ENCODE measurements at places on chromosomes 11 and 22.

- DNase-seq = no peak
Measured at GRCh38 chr11:102430158-102430836, 22.3 kb downstream of the TMEM123 start.

GRCh38 chr22:30413745-30414524 lies 11.6 kb upstream of the MTFP1 start:
- DNase-seq = no peak

DNA sequence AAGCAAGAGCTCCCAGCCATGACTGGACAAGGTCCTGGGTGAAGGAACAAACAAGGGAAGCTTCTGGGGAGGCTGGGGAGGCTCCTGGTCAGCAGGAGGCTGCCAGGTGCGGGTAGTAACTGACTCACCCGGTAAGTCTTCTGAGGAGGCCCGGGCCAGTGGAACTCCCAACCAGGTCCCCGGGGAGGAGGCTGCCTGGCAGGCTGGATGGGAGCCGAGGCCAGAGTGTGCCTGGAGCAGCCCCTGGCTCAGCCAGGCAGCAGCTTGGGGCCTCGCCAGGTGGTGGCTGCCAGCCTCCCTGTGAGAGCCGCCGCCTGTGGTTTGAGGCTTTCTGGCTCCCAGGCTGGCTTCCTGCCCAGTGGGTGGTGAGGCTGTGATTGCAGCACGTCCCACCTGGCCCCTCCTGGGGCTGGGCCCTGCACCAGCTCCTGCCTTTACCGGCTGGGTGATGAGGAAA lies 46.2 kb downstream of the IGF2 start:
- no peak for DNase-seq

GRCh38 chr11:103870821-103871309 lies 165.6 kb upstream of the DDI1 start:
- no peak for DNase-seq

- no peak for DNase-seq
Measured at GRCh38 chr22:32693102-32693501, 108.4 kb upstream of the TIMP3 start.

- DNase-seq = no peak
Measured at GRCh38 chr11:86596861-86597586, 75.4 kb downstream of the ME3 start.

- DNase-seq = no peak
Measured at GRCh38 chr11:19924716-19925115, 212.1 kb downstream of the NAV2 start.

GRCh38 chr11:73177380-73177777 lies 35.3 kb upstream of the FCHSD2 start:
- DNase-seq = no peak

GRCh38 chr11:70826541-70827335 lies 425.6 kb downstream of the SHANK2 start:
- DNase-seq = no peak

DNA sequence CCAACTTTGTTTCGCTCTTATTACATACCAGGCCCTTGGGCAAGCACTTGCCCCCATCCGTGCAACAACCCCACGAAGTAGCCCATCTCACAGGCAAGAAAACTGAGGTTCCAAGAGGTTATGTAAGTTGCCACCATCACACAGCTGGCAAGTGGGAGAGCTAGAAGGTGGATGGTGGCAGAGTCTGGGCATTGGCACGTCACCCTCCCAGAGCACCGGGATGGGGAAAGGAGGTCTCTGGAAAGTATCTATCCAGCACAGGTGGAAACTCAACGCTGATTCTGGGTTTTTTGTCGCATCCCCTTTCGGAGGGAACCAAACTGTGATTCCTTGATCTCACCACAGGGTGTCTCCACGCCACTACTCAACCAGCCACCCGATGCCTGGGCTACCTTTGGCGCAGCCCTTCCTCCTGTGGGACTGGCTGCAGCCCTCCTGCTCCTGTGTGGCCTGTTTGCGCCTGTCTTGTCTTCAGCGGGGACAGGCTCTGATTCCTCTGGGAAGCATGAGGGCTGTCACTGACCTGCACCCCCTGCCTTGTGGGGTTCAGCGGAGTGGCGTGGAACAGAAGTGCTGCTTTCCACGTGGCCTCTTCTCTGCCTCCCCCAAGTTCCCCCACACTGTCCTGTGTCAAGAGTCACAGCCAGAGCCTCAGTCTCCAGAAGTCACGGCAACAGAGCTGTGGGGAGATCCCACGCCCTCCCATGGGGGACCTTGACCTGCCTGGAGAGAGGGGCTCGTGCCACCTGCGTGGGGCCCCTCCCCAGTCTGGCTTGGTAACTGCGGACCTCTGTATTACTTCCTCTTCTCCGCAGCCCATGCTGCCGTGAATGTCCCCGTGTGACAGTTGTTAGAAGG lies 34.4 kb upstream of the TRIM29 start:
- DNase-seq = peak; percentile 84

DNA sequence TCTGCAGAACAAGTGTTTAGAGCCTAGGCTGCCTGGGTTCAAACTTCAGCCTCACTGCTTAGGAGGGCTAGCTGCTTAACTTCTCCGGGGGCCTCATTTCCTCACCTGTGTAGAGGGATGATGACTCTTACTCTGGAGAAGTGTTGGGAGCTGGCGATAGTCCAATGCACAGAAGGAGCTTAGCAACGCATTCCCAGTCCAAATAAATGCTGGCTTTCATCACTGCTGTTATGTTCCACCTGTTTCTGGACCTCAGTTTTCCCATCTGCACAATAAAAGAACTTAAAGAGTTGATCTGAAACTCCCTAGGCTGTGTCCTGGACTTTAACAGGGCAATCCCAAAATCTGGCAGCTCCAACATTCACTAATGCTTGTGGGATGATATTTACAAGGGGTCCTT lies 337.8 kb downstream of the MIAT start:
- no peak for DNase-seq

GRCh38 chr11:11841116-11841722 lies 553 bp upstream of the USP47 start:
- peak; percentile 47 for DNase-seq

DNA sequence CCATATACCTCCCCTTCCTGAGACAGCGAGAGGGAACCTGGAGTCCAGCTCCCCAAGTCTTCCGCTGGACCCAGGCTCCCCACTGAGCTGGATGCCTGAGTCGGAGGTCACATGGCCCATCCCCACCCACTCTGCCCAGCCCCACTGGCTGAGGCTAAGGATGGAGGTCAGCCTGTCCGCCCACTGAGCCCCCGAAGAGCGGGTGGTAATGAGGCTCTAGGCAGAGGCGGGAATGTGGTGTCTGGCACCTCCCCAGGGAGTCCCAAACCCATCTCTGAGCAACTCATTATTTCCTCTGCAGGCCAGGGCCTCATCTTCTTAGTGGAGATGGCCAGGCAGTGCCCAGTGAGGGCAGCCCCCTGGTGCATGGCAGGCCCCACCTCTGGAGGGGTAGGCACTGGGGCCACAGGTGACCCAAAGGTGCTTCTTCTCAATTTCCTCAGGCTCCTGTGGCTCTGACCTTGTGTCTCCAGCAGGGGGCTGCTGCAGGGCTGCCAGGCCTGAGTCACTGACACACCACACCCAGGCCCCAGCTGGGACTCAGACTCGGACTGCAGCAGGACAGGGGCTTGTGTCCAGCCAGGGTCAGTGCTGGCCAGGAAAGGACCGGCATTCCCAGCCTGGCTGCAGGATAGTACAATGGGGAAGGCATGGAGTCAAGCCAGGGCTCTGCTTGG lies 10.2 kb upstream of the PDE2A start:
- peak; percentile 93 for DNase-seq

DNA sequence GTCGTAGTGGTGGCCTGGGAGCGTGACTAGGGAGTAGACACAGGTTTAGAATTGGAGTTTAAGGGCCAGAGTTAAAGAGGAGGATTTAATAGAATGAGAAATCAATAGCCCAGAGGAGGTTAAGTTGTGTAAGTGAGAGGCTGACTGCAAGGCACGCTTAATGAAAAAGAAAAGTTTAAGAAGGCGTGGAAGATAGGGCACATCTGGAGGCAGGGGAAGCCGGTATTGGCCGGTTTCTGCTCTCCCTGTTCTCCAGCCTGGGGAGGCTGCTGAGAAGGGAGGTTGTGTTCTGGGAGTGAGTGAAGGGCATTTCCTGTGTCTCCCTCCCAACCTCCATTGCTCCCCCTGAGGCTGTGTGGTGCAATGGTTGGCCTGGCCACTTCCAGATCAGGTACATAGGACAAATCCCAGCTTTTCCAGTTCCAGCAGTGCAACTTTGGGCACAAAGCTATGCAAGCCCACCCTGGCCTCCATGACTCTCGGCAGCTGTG lies 6.3 kb downstream of the GRIK4 start:
- DNase-seq = no peak

- no peak for DNase-seq
Measured at GRCh38 chr22:30315962-30316576, 10.7 kb downstream of the TBC1D10A start.

GRCh38 chr11:44954051-44954906 lies 3.6 kb upstream of the TP53I11 start:
- no peak for DNase-seq

DNA sequence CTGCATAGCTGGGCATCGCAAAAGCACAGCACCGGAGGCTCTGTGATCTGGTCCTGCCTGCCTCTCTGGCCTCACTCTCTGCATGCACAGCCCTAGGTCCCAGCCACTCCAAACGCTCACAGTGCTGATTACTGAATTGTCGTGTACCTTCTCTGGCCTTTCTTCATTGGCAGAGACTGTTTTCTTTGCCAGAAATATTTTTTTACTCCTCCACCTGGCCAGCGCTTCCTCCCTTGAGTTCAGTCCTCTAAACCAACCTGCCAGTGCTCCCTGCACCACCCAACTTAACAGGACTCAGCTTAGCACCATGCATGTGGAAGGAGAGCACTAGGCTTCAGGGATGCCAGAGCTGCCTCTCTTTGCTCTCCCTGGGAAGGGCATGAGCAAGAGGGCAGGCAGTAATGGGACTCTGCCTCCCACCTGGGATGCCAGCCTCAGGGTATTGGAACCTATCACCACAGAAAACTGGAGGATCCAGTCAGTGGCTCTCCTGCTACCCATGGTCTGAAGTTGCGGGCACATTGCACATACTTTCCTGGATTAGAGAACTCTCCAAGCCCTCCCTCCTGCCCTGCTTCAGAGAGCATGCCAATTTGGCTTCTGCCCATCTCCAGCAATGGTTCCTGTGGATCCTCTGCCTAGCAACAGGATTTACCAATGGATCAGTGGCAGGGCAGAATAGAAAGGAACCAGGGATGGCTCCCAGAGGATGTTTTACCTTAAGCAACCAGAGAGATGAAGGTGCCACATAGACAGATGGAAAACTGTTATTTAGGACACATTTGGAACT lies 37.0 kb upstream of the GNAZ start:
- DNase-seq = no peak

DNA sequence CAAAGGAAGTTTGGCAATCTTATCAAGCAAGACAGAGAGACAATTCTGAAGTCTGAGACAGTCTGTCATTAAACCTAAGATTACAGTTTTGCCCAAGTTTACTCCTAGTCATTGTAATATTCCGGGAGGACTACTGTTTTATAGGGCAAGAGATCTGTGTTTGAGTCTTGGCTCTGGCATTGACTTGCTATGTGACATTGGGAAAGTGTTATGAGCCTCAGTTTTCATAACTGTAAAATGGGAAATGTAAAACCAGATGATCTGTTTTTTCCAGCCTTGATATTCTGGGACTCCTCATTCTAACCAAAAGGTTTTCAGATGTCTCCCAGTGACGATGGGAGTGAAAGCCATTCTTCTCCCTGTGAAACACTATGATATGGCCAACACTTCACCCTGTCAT lies 24.3 kb upstream of the SLCO2B1 start:
- DNase-seq = no peak

- DNase-seq = no peak
Measured at GRCh38 chr22:44941207-44941606, 68.6 kb downstream of the PHF21B start.

- DNase-seq = no peak
Measured at GRCh38 chr22:40418366-40419201, 48.2 kb downstream of the SGSM3 start.

- no peak for DNase-seq
Measured at GRCh38 chr11:21622566-21622965, 570.3 kb upstream of the ANO5 start.

DNA sequence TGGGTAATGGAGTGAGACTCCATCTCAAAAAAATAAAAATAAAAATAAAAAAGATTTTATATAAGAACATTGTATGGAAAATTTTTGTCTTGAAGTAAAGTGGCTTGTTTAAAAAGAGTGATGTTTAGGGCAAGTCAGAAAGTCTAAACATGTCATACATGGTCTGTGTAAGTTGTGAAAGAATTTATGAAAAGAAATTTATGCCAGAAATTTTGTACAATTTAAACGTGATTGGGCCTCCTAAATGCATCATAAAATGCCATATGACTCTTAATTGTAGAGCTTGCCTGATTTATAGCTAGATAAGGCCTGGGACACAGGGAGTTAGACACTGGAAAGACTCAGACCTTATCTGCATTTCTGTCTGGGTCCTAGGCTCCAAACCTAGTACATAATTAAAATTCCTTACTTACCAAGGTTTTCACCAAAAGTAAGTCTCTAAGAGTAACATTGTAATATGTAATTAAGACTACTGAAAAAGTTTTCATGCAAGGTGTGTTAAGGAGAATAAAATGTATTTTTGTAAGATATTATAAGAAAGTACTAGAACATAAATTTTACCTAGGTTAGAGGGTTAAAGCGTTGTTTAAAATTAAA lies 110.5 kb downstream of the AASDHPPT start:
- DNase-seq = no peak

DNA sequence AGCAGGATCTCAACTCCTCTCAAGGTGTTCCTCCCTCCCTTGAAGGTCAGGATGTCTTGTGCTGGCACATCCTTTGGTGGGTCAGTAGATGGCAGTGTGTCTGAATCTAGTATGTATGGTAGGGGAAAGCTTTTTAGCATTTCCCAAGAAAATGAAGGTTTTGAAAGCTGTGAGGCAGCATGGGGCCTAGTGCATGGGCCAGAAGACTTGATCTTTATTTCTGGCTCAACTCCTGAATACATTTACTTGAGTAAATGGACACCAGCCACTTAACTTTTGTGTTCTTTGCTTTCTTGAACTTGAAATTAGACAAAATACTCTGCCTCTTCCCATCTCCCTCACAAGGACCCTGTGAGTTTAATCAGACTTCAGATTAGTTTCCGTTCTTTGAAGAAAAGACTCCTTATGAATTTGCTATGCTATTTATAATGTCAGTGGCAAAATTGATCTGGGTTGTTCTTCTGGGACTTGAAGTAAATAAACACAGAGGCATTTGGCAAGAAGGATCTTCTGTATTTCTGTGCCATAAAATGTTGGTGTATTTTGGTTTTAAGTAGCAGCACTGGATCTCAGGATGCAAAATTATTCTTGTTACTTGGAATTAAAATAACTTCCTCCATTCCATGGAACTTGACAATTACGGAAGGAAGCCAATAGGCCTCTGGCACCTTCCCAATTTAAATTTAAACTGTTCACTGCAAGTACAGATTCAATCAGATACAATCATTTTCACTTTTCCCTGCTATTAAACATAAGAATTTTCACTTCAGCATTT lies 288.8 kb downstream of the CASP12 start:
- peak; percentile 30 for DNase-seq
